ENCODE measurements at places on chromosomes 13 and 19.

DNA sequence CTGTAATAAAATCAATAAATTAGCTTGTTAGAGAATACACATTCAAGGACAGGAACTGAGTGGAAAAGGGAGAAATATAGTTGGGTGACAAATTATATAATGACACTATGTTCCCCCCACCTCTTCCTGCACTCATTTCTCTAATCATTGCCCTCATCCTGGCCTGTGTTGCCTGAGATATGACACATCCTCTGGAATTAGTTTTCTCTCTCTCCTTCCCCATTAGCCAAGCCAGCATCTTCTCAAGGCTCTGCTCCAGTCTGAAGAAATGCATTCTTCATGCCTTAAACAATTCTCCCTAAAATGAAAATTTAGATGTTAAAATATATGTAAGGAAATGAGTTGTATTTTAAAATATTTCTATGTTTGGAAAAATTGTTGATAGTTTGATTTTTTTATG is 280.3 kb downstream of the POU4F1 start:
- DNase-seq = no peak

- no peak for DNase-seq
Measured at GRCh38 chr19:18494267-18494607, 27.6 kb downstream of the ELL start.

- DNase-seq = no peak
Measured at GRCh38 chr13:60617991-60618733, 221.1 kb downstream of the TDRD3 start.

DNA sequence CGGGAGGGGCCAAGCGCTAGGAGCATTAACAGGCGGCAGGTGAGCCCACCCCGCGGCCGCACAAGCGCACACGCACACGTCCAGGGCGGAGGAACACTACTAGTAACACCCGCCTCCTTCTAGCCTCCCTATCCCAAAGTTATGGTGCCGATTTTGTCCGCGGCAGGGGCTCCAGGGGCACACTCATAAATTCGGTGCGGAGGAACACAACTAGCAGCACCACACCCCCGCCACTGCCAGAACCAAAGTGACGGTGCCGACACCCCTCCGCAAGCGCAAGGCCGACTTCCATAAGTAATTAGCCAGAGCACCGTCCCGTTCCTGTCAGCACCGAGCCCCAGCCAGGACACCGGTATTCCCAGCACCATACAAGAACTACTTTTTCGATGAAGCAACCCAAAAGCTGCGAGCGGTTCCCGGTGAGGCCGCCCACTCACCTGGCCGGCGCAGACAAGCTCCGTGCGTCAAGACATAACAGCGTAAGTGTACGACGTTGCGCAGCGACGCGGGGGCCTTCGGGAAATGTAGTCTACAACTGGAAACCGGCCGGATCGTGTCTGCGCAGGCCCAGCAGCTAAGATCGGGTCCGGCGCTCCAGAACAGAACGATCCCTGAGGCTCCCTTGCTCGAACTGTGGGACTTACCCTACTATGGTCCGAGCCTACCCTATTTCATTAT is at the start of the genes ZNF540 and ZNF571:
Gene ZNF540, plus strand, starts transcription at position 573 of the 678 bp plus-strand sequence. CDS start 3,572 bp downstream, outside the sequence.
Gene ZNF571, minus strand, starts transcription at position 489 of the 678 bp plus-strand sequence. CDS start 8,116 bp downstream, outside the sequence.
- DNase-seq = peak; percentile 22

GRCh38 chr19:46862974-46863632 is 2.3 kb downstream of the ARHGAP35 start:
- DNase-seq = no peak

- no peak for DNase-seq
Measured at GRCh38 chr19:31066385-31066784, 282.9 kb downstream of the TSHZ3 start.

- no peak for DNase-seq
Measured at GRCh38 chr13:19382111-19382510, 179.2 kb downstream of the TPTE2 start.

GRCh38 chr13:97268772-97269171 is 46.6 kb downstream of the MBNL2 start:
- no peak for DNase-seq

- no peak for DNase-seq
Measured at GRCh38 chr13:109345433-109345941, 440.9 kb downstream of the IRS2 start.

DNA sequence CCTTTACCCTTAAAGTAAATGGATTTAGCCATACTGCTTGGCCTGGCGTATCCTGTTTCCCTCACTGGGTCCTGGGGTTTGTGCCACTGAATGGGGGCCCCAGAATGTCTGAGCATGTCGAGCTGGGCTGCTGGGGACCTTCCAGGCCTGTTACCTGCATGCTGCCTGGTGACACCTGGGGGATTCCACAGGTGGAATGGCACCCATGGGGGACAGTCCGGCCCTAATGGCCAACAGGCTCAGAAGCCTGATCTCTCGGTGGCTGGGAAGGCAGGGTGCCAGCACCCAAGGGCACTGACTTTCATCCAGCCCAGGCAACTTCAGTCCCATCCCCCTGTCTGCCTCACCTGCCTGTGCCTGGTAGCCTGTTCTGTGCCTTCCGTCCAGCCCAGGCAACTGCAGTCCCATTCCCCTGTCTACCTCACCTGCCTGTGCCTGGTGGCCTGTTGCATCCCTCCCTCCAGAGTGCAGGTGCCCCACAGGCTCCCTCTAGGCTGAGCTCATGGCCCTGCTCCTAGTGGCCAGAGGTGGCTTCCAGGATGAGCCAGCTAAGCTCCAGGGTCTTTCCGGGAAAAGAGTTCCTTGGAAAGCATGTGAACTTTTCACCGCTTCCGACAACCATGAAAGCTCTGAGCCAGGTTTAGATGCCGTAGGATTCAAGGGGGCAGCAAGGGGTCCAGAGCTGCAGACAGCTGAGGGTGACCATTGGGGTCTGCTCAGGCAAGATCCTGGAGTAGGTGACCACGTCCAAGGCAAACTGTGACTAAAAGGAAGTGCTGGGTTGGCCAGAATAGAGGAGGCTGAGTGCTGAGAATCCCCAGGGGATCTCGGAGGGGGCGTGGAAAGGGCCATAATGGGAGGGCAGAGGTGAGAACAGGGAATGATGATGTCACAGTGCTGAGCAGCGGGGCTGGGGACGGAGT is 30.3 kb upstream of the ZNF492 start:
- no peak for DNase-seq

GRCh38 chr19:33187183-33187540 is 7.0 kb upstream of the LRP3 start:
- no peak for DNase-seq

DNA sequence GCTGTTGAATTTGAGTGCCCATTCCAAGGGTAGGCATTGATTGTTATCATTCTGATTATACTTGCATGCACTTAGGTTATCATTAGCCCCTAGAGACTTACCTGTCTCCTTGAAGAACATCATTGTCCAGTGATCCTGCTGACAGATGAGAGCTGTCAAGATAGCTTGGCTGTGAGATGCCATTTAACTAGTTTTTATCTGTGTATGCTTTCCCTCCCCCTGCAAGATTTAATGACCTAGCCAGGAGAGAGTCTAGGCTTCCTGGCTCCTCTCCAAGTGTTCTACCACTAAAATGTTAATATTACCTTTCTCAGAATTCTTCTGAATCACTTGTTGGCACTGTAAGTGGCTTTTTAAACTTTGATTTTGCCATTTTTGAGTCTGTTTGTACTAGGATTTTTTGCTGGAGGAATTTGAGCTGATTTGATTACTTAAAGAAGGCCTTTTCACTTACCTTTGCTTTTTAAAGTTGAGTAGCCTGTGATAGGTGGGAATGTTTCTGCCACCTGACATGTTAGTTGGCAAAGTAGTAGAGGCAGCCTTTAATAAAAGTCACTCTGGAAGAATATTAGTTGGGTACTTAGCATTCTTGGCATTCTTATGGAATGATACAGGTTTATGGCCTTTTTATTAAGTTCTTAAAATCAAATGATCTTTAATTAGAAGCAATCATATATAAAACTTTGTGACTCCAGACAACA is 41.1 kb downstream of the ARHGAP35 start:
- no peak for DNase-seq

DNA sequence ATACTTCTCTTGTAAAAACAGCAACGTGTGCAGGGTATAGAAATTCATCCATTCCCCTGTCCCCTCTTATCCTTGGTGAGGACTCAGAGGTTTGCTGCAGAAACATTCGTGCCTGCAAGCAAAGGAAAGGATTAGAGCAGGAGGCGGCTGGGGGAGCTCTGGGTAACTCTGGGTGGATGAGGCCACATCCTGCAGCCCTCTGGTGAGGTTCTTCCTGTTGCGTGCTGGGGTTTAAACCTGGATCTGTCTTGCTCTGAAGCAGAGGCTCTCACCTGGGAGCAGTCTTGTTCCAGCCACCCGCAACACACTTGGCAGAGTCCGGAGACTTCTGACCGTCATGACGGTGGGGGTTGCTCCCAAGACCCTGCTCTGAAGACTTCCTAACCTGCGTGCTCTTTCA is 69.2 kb downstream of the ATP11A start:
- DNase-seq = no peak

DNA sequence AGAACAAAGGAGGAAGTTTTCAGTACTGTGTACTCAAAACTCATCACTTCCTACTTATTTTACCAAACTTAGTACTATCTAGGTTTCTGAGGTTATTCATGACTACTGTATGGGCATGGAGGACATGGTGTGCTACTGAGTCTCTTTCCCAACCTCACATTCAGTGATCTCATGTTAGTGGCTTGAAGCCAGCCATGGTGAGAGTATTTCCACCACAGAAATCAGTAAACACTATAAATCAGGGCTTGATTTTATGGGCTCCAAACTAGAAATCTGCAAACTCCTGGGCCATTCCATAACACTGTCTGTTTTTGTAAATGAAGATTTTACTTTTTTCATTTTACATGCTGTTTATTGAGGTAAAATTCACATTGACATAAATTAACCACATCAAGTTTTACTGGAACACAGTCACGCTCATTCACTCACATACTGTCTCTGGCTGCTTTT is 19.7 kb downstream of the MED26 start:
- DNase-seq = peak; percentile 28

DNA sequence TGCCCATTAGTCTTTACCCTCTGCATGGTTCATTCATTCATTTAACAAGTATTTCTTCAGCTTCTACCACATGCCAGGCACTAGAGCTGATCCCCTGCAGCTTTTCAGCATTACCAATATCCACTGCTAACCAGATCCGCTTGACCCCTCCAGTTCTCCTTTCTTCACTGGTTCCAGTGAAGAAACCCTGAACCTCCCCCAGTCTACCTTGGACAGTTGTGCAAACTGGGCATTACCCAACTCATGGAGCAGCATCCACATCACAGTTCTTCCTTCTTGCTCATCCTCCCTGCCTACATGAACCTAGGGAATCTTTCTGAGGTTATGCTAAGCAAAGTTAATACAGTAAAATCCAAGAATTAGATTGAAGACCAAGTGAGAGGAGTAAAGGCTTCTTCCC is 78.7 kb upstream of the SERP2 start:
- DNase-seq = no peak

- no peak for DNase-seq
Measured at GRCh38 chr19:56806639-56807038, 33.9 kb downstream of the PEG3 start.

GRCh38 chr13:85564598-85564997 is 234.6 kb downstream of the SLITRK6 start:
- no peak for DNase-seq

GRCh38 chr13:33272531-33273124 is 12.9 kb downstream of the STARD13 start:
- DNase-seq = no peak

DNA sequence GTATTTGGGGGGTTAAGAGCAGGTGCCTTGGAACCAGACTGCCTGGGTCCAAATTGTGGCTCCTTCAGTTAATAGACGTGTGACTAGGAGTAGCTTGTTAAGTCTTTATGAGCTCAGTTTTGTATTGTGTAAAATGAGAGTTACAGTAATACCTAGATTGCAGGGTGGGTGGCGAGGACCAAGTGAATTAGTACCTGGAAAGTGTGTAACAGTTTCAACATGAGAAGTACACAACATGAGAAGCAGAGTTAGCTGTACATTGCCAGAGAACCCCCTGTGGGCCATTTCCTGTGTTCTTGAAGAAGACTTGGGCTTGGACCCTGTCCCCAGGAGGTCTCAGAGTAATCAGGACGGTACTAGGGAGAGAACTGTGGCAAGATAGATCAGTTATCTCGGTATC is 36.8 kb downstream of the PPP2R1A start:
- DNase-seq = no peak

DNA sequence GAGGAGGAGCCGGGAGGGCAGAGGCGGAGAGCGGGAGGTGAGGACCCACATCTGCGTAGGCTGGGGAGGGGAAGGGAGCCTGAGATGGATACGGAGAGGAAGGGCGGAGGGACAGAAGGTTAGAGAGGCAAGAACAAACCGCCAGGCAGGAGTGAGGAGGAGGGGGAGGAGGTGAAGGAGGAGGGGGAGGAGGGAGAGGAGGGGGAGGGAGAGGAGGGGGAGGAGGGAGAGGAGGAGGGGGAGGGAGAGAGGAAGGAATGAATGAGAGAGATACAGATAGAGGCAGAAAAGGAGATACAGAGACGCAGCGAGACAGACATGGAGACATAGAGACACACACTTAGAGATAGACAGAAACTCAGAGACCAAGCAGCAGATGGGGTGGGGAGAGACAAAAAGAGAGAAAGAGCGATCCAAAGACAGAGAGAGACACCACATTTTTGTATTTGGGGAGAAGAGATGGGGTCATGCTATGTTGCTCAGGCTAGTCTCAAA is 782 bp upstream of the CA11 start:
- DNase-seq = no peak

- DNase-seq = no peak
Measured at GRCh38 chr13:95437561-95437960, 115.0 kb upstream of the CLDN10 start.

- no peak for DNase-seq
Measured at GRCh38 chr19:54211235-54211634, 10.6 kb downstream of the RPS9 start.

GRCh38 chr13:95707442-95708390 is 30.8 kb downstream of the DNAJC3 start:
- DNase-seq = peak; percentile 7

DNA sequence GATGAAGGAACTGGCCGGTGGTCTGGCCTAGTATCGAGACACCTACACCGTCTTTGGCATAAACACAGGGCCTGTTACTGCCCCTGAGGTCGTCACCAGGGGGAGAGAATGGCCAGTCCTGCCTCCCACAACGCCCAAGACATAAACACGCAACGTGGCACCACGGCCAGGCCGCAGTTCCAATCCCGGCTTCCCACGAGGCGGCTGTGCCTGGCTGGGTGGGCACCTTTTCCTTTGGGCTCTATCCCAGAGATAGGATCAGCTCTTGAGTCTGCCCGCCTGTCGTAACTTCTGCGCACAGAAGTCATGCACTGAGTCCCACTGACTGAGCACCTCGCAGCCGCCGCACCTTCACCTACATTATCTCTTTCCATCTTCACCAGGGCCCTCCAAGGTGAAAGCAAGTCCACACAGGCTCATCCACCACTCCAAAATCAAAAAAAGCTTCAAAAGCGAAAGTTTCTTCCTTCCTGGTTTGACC is 1.1 kb downstream of the MIER2 start:
- no peak for DNase-seq

DNA sequence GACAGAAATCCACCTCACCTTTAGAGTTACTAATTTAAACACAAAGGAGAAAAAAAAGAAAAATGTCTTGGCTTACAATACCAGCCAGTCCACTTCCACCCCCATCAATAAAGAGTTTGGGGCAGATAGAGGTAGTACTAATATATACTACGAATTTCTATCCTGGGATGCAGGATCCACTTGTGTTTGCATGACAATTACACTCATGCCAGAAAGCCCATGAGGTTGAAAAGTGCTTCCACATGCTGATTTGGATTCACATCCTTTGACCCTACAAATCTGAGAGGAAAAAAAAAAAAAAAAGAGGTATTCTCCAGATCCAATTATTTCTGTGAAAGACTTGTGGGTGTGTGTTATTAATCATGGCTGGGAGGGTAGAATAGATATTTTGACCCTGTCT is 335.2 kb downstream of the SLITRK1 start:
- DNase-seq = no peak
